ENCODE measurements at places on chromosomes 2 and 18.

- DNase-seq, result no peak
These were observed 136.3 kb downstream of the OLA1 start for GRCh38 chr2:174112073-174112472.

GRCh38 chr2:219687882-219688559 is 60.6 kb downstream of the SLC4A3 start:
- no peak for DNase-seq

DNA sequence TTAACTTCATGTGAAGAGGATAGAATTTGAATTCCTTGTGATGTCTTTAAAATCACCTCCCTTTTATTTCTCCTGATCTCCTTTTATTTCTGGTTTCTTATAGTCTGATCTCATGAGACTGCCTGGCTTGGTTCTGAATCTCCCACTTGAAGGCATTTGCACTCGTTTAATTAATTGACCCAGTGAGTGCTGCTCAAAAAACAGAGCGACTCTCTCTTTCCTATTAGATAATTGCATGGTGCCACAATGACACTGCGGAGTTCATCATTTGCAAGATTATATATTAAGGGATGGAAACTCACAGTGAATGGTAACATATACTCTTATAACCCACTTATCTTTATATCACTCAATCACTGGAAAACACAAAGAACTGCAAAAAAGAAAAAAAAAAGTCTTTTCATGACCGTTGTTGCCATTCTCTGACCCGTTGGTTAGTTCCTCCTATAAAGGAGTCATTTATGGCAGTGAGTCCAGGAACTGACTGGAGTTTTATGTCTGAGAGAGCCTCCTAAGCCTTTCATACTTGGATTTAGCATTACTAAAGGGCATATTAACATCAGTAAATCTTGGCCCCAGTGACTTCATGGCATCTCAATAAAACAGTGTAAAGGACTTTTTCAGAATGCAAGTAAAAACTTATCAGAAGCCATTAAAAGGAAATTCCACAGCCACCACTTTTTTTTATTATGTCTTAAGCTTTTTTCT is 103.3 kb upstream of the EPHA4 start:
- no peak for DNase-seq

- DNase-seq, result no peak
These were observed 144.1 kb downstream of the SOCS6 start for GRCh38 chr18:70432804-70433400.

DNA sequence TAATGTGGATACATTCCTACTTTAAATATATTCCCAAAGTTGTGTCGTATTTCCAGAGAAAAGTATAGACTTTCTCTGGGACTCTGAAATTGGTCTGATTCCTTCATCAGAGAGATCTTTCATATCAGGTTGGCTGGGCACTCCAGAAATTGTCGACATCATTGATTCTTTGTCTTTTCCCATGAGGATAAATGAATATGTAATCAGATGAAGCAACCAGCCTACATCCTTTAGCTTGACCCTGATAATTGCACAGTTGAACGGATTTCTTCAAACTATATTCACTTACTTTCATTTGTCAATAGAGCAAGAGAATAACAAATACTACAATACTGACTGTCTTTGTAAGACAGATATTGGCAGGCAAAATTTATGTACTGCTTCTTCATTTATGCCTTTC is 680.2 kb upstream of the LRRTM4 start:
- DNase-seq, result no peak

GRCh38 chr18:26103579-26103978 is 13.2 kb upstream of the SS18 start:
- DNase-seq, result peak; percentile 40

- no peak for DNase-seq
These were observed 1.3 kb upstream of the ODC1 start for GRCh38 chr2:10449486-10449831.

DNA sequence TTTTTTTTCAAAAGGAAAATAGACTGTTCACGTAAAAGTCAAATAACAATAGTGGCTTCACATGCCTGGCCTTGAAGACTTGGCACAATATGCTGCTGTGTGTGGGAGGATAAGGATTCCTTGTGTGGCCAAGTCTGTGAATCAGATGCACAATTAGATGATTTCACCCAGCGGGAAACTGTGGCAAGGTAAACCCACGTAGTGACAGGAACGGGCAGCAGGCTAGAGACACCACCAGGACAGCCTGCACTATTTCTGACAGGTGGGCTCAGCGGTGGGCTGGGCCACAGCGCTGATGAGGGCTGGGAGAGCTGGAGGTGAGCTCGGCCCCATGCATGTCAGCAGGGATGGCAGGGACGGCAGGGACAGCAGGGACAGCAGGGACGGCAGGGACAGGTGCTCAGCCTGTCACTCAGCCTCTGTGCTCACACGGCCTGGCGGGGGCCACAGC is 21.6 kb downstream of the SNORC start:
- DNase-seq, result no peak

- no peak for DNase-seq
These were observed 39.3 kb downstream of the MAP3K2 start for GRCh38 chr2:127348426-127349000.

- DNase-seq, result no peak
These were observed 188.3 kb upstream of the SLC39A10 start for GRCh38 chr2:195468771-195469170.

DNA sequence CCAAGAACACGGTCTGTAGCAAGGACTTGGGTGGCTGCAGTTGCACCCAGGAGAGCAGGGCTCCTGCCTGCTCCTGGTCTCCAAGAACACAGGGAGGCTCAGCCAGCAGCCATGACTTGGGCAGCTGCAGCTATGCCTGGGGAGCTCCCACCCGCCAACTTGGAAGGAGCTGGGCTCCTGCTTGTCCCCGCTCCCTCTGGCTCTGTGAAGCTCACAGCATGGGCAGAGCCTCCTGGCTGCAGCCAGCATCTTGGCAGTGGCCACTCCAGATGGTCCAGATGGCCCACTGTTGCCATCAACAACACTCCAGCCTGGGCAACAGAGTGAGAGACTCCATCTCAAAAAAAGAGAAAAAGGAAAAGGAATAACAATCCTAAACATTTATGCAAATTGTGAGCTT is 5.2 kb downstream of the ZSCAN30 start:
- no peak for DNase-seq

DNA sequence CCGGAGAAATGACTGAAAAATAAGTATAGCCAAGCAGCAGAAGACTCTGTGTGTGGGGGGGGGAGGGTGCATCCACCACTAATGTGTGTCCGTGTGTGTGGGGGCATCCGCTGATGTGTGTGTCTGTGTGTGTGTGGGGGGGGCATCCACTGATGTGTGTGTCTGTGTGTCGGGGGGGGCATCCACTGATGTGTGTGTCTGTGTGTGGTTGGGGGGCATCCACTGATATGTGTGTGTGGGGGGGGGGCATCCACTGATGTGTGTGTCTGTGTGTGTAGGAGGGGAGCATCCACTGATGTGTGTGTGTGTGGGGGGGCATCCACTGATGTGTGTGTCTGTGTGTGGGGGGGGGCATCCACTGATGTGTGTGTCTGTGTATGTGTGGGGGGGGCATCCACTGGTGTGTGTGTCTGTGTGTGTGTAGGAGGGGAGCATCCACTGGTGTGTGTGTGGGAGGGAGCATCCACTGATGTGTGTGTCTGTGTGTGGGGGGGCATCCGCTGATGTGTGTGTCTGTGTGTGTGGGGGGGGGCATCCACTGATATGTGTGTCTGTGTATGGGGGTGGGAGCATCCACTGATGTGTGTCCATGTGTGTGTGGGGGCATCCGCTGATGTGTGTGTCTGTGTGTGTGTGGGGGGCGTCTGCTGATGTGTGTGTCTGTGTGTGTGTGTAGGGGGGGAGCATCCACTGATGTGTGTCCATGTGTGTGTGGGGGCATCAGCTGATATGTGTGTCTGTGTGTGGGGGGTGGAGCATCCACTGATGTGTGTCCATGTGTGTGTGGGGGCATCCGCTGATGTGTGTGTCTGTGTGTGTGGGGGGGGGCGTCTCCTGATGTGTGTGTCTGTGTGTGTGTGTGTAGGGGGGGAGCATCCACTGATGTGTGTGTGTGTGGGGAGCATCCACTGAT is 125.0 kb downstream of the NFATC1 start:
- no peak for DNase-seq

GRCh38 chr2:51297488-51297887 is 265.6 kb upstream of the NRXN1 start:
- DNase-seq, result no peak

- DNase-seq, result no peak
These were observed 44.3 kb upstream of the SCLY start for GRCh38 chr2:238016526-238016925.

- peak; percentile 65 for DNase-seq
These were observed 1.8 kb upstream of the BCL11A start for GRCh38 chr2:60555066-60555782.

DNA sequence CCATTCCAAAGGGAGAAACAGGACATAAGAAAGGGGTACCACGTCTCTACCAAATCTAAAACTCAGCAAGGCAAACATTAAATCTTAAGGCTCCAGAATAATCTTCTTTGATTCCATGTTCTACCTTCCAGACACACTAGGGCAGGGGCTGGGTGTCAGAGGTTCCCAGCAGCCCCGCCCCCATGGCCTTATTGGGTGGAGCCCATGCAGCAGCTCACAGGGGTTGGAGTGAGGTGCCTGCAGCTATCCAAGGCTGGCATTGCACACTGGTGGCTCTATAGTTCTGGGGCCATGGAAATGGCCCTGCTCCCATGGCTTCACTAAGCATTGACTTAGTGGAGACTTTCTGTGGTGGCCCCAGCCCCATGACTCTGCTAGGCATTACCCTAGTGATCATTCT is 14.9 kb upstream of the OSR1 start:
- DNase-seq, result no peak

DNA sequence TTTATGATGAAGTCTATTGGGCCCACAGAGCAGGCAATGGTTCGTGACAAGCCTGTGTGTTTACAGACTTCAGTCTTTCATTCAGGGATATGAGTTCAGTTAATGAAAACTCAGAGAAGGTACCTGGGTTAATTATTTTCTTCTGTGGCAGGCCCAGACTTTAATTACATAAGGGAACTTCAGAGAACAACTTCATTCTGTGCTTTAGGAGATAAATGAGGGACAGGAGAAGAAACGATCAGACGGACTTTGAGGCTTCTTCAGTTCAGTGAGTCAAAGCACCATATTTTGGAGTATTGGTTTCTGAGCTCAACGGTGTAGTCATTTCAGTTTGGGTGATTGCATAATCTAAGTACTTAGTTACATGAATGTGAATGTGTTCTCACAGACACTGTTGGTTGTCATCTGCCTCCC is 203.0 kb upstream of the KCNJ3 start:
- no peak for DNase-seq

- no peak for DNase-seq
These were observed 4.3 kb upstream of the UBE2F start for GRCh38 chr2:237962432-237963084.
